ENCODE measurements at places on chromosomes 4 and X.

GRCh38 chrX:30649859-30650258 lies 3.4 kb upstream of the GK start:
- no peak for DNase-seq

- no peak for DNase-seq
These were observed 7.2 kb downstream of the IL9R start for GRCh38 chrX:156004740-156005139.

- no peak for DNase-seq
These were observed 59.5 kb downstream of the HTRA3 start for GRCh38 chr4:8328866-8329559.

DNA sequence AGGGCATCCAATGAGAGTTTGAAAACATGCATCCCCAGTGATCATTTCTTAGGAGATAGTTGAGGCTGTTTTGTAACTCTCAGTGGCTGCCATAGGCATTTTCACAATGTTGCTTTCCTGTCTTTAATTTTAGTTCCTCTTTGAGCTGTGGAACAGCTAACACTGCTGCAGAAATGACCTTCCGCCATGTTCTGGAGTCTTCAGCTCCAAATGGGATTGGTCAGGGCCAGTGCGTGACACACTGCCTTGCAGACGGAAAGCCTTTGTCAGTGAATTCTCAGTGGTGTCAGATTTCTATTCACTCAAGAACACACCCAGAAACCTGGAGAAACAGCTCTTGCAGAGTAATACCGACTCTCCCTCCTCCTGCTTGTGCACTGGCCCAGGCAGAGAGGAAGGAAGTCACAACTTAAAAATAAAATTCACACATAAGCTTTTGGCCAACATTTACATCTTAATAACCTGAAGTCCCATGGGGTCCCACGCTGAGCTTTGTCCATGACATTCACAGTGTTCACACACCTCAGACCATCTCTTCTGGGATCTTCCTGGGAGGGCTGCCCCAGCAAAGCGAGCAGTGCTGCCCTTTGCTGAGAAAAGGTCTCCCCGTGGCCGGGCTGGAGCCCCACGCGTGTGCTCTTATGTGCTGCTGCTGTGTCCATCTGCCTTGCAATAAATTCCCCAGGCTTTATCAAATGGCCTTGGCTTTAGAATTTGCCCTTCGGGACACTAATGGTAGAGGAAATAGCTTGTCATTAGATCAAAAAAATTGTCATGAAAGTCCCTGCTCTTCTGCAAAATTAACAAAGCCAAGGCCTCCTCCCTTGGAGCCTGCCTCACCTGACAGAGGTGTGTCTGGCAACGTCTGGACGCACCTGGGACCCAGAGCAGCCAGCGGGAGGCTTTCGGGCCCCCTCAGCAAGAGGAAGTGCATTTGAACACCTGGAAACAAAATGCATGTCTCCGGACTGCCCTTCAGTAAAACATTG lies 126.8 kb downstream of the IRF2 start:
- no peak for DNase-seq

DNA sequence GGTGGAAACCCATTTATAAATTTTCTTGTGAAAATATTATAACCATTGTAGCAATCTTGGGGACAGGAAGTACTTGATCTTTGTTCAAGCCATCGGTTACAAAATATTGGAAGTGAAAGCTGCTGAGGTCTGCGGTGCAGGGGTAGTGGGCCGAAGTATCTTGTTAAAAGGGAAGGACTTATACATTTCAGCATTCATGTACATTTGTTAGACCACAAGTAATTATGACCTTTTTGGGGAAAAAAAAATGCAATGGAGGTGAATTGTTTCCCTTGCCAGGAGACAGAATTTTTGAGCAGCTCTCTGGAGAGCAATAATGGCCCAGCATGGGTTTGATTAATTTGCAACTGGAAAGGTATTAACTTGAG lies 121.3 kb downstream of the EGF start:
- DNase-seq: no peak

DNA sequence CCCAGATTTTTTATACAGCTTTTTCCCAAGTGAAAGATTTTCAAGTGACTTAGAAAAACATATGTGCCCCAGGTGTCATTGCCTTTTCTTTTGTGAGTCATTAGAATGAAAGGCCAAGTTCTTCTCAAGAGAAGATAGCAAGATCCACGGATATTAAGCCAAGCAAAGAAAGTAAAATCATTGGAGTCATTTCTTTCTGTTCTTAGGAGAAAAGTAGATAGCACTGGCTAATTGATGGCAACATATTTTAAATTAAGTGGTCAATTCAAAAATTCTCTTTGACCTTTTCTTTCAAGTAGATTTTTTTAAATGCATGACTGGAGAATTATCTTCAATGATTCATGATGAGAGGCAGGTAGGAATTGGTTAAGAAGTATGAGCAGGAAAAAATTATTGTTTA lies 94.4 kb downstream of the HHIP start:
- no peak for DNase-seq

GRCh38 chrX:15471028-15471427 lies 22.1 kb downstream of the PIR start:
- DNase-seq: no peak

- DNase-seq: no peak
These were observed 128.7 kb downstream of the WDFY3 start for GRCh38 chr4:84837751-84838150.

DNA sequence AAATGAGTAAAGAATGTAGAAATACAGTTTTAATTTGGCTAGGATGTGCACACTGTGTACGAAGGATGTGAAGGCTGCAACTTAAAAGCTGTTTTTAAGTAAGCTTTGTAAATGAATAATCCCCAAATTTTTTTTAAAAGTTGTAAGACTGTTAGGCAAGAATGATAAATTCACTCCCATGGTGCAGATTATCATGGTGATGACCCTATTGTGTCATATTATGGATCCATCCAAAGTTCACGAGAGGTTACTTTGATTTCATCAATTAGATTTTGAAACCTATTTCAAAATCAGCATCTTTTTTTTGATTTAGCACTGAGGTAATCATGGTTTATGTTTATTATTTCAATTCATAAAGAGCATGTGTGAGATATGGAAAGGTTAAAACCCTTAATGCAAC lies 62.9 kb upstream of the ETNPPL start:
- DNase-seq: no peak

DNA sequence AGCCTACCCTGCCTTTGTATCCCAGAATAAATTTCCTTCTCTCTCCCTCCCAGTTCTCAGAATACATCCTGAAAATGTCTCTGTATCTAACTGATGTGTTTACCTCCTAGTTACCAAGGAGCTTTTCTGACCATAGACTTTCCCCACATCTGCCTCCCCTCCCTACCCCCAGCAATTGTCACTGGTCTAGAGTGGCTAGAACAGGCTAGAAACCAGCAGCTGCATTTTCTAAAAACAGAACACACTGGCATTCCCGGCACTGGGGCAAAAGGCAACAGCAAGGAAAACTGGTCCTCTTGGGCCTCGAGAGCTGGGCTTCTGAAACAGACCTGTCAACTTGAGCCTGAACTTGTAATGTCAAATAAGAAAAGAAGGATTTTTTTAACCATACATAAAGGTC lies 16.4 kb downstream of the TASL start:
- no peak for DNase-seq

DNA sequence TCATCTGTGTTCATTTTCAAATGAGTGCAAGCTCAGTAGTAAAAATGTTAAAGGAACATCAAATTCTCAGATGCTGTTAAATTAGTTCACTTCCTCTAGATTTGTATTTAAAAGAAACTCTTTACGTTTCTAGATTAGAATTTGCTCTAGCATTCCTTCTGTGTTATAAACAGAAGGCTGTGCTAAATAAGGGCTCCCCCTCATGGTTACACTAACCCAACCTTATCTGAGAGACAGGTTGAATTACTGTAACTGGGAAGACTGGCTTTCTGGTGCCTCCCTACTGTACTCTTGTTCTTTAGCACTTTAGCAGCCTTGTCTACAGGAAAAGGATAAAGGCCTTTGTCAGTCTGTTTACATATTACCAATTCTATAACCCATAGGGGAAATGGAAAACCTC lies 56.8 kb downstream of the RXFP1 start:
- DNase-seq: no peak

- DNase-seq: no peak
These were observed 18.4 kb downstream of the DKK2 start for GRCh38 chr4:107017443-107018343.

- no peak for DNase-seq
These were observed 14.2 kb upstream of the ANKRD17 start for GRCh38 chr4:73272816-73273215.

DNA sequence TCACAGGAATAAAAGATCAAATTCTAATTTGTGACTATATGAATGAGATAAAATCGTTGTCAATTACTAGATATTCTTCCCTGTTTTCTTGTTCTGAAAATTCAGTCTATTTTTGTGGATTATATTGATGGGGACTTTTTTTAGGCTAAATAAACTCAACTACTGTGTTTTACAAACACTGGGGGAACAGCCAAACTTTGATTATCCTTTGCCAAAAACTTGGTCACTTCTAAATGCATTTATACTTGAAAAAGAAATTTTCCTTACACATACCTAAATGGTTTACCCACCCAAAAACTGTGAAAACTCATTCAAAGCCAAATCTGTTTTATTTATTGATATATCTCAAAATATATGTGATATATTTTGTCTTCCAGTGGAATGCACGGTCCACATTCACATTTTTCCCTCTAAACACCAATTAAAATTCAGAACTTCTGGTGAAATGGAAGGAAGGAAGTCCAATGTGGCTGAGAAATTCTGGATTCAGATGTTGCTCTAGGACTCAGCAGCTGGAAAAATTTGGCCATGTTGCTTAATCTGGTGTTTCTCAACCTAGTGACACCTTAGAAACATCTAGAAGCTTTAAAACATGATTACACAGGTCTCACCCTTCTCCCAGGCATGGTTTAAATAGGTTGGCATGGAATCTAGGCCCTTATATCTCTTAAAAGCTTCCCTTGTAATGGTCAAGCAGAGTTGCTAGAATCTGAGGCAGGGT lies 28.6 kb upstream of the ARHGAP24 start:
- DNase-seq: no peak

GRCh38 chr4:81648576-81649275 lies 177.0 kb upstream of the RASGEF1B start:
- DNase-seq: no peak

DNA sequence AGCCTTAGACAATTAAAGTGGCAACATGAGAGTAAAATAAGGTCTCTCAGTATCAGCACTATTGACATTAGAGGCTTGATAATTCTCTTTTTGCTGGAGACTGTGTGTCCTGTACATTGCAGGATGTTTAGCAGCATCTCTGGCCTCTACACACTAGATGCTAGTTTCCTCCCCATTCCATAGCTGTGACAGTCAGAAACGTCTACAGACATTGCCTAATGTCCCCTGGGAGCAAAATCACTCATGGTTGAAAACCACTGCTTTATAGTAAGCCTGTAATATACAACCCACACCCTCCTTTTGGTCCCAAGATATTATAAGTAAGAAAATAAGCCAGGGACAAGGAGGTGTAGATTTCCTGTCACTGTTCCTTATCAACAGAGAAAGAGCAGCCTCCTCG lies 166.0 kb downstream of the FRMPD4 start:
- DNase-seq: no peak

All from cortex of kidney (tissue), 1 donor.